ENCODE measurements at places on chromosomes 12 and 14. TPM values are rescaled to one million over a fixed set of nuclear protein-coding genes. Genes with fewer than 3 reads are reported as not detected.

Gene SLC25A3
- 626 TPM for total RNA-seq

Gene TAS2R42
- not detected for total RNA-seq

- no peak for DNase-seq
These were observed 111.9 kb downstream of the LRRK2 start for GRCh38 chr12:40336573-40337199.

Gene PLEKHD1
- not detected for total RNA-seq

DNA sequence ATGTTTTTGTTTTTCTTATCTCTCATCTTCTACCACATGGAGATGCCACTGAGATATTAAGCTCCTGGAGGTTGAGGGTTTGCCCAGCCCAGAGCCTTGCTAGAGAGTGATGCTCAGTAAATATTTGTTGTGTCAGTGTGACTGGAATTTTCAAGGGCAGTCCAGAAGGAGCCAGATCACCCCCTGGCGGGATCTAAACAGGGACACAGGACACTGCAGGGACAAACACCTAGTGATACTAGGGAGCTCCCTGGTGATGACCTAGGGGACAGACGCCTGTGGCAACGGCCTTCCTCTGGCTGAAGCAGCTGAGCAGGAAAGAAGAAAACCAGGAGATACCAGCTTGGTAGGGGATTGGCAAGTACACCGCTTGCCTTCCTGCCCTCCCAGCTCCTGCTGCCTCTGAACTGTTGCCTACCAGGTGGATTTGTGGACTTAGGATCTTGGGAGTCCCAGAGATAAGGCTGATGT lies 714.4 kb upstream of the TBX3 start:
- no peak for DNase-seq

- DNase-seq, result no peak
These were observed 1.7 kb upstream of the HOXC9 start for GRCh38 chr12:53998110-53998899.

GRCh38 chr12:22252057-22252456 lies 82.5 kb downstream of the ST8SIA1 start:
- no peak for DNase-seq

DNA sequence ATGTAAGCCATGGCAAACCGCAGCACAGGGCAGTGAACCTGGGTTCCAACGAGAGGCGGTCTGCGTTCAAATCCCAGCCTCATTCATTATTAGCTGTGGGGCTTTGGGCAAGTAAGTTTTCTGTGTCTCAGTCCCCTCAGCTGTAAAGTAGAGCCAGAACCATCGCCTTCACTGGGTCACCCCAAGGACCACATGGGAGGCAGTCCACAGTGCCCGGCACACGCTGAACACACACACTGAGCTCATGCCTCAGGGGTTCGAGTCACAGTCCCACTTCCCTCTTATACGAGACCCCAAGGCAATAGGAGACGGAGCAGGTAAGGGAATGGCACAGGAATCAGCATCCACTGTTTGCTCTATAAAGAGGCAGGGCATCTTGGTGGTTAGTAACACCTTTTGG lies 19.1 kb downstream of the LRTM2 start:
- DNase-seq, result no peak

- no peak for DNase-seq
These were observed 2.0 kb upstream of the TRIM9 start for GRCh38 chr14:51096870-51097269.

Gene KLHL33
- not detected for total RNA-seq
